Dermis blood vessel endothelial cell (primary cell): ENCODE measurements at places on chromosomes 2 and 18. TPM values are rescaled to one million over a fixed set of nuclear protein-coding genes. Genes with fewer than 3 reads are reported as not detected.

DNA sequence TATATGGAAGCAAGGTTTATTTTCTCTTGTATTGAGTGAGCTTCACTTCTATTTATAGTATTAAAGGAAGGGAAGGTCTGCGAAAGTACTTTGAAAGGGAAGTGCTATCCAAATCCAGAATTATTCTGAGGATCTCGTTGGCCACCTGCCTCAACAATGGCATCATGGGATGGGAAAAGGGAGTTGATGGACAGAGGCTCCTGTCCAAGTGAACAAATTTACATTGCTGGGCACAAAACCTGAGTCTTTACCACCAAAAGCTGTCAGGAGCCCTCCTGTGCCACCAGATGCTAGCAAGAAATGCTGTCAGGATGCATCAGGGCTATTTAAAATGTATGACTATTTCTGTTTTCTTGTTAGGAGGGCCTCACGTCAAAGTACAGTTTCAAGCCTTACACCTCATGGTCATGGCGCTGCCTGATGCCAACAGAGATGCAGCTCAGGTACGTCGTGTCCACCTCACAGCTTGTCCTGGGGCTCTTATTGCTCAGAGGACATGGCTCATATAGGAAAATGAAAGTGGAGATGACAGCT, 157.3 kb downstream of the ARHGAP28 start:
- no peak for DNase-seq

DNA sequence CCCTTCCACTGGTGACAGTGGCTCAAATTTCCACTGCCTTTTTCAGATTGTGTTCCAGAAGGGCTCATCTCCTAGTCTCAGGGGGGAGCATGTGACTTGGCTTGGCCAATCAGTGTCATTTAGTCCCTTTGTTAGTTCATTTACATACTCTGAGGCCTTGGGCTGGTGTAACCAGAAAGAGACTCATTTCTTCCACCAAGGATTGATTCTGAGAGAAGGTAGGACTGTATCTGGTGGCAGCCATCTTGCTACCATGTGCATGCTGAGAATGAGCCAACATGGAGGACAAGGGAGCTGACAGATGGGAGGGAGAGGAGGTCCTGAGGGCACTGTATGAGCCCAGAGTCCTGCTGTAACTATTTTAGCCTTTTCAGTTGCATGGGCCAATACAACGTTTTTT, 191.7 kb downstream of the THSD7B start:
- no peak for DNase-seq

GRCh38 chr2:10054976-10055375, 11.6 kb downstream of the KLF11 start:
- no peak for DNase-seq

DNA sequence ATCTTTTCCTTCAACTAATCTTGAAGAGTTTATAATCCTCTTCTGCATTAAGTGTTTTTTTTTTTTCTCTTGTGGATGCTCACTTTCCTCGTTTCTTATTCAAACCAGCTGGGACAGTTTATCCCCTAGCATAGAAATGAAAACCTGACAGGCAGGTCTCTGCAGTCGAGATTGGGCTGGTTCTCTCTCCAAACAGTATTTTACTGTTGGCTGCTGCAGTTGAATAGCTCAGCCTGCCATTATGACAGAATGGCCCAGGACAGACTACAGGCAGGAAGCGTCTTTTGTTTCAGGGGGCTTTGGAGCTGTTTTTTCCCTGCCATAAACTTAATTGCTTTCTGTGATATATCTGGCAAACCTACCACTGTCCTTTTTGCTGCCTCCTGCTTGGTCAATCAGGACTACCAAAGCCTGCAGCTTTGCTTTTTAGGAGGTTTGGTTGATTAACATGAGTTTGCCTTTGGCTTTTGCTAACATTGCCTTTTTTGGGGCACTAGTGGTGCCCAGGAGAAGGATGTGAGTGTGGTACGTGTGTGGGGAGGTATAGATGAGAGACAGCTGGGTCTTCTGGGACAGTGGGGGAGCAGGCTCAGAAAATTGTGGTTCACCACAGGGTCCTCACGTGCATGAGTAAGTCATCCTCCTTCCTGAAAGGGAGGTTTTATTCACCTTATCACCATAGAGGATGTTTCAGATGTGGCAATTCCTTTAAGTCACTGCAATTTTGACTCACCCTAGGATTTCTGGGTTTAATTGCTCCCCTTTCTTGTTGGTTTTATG, 128.7 kb downstream of the LYPD6B start:
- no peak for DNase-seq

Gene DES
- not detected in 2 replicates for total RNA-seq
